ENCODE measurements at places on chromosomes 11 and 22.

DNA sequence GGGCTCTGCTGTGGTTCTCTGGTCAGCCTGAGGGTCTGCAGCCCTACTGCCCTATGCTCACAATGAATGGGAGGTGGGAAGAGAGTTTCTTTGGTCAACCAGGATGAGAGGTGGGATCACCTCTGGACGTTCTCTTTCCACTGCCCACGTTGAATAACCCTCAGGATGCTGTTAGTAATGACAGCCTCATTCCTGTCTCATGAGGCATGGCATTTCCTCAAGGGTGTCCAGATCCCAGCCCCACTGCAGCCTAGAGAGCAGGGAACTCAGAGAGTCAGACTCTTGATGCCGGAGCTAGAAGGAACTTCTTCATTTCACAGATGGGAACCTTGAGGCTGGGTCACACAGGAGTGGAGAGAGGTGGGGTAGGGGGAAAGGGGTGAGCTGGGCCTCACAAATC lies 196.0 kb downstream of the CEP164 start:
- ATAC-seq: no peak

GRCh38 chr11:56486801-56487200 lies 4.4 kb downstream of the OR5M8 start:
- ATAC-seq: no peak

- ATAC-seq: no peak
These were observed 79.0 kb downstream of the TTC28 start for GRCh38 chr22:28600546-28601143.

GRCh38 chr22:49632199-49633009 lies 195.3 kb downstream of the BRD1 start:
- peak; percentile 66 for ATAC-seq

GRCh38 chr11:12552692-12553091 lies 121.5 kb upstream of the TEAD1 start:
- no peak for ATAC-seq

- no peak for ATAC-seq
These were observed 57.0 kb downstream of the PRMT3 start for GRCh38 chr11:20444535-20444934.
